Right renal cortex interstitium (tissue), 3 donors: ENCODE measurements at places on chromosomes 3 and 15. TPM values are rescaled to one million over a fixed set of nuclear protein-coding genes. Genes with fewer than 3 reads are reported as not detected.

- no peak for DNase-seq
Measured at GRCh38 chr15:59296181-59296617, 76.5 kb downstream of the MYO1E start.

DNA sequence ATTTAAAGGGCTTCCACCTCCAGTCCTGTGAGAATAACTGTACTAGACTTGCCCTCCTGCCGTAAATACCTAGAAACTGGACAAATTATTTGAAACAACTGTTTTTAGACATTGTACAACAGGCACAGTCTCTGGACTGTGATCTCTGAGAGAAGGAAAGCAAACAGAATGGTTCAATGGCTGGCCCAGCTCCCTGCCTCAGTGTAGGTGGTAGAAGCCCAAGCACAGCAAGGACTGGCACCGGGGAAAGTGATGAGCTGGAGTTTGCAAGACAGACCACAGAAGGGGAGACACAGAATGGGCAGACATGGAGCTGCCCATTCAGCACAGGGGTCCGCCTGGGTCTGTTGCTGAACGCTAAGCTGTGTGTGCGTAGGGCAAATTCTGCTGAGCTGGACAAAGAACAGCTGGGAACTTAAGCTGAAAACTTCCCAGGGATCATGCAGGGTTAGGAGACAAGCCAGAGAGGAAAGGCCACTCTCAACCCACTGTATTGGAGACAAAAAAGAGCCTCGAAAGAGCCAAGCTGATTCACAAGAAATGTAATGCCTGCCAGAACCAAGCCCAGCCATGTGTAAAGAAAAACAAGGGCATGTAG lies 52.6 kb upstream of the SEC61A1 start:
- DNase-seq, result no peak

DNA sequence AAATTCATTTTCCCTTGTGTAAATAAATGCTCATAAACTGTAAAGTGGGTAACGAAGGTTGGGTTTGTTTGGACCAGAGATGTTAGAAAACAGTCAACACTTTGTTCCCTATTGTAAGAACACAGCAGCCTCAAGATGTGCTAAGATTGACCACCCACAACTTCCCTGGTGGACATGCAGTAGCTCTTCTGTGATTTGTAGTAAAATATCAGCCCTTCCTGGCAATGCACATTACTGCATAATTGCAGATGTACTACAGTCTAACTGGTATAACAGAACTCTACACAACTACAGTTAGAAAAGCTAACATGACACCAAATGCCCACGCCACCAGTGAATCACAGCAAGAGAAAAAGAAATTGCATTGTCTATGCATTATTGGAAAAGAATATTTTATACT lies 129.4 kb downstream of the FGF12 start:
- DNase-seq, result no peak

- DNase-seq, result no peak
Measured at GRCh38 chr15:77608774-77609173, 23.9 kb downstream of the LINGO1 start.

The PTX3 gene
- polyA plus RNA-seq, result 3.8 TPM

The DAG1 gene
- polyA plus RNA-seq, result 110 TPM
